ENCODE measurements at places on chromosomes 1 and 21.

- no peak for DNase-seq
These were observed 20.4 kb downstream of the H3-3A start for GRCh38 chr1:226082959-226083301.

DNA sequence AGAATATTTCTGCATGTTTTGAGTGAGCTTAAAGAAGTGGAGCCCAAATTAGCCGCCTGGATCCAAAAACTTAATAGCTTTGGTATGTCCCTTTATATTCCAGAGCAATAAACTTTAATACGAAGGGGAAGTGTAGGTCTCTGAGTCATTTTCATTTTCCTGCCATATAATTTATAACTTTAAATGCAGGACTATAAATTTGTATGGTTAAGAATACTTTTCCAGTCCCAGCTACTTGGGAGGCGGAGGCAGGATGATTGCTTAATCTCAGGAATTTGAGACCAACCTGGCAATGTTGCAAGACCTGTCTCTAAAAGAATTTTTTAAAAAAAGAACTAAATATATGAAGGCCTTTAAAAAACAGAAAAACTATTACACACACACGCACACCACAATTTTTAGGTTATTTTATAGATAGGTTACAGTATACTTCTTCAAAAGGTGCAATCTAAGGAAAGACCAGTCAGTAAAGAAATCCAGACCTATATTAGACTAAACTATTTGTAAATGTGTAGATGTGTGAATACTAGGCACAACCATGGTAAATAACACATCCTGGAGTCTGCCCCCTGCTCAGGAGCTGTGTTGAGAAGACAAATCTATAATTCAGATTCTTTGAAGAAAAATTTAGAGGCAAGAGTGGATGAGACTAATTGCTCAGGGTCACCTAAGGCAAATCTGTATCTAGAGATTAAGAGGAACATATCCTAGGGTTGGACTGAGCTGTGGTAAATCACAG, 80.3 kb downstream of the TTC3 start:
- no peak for DNase-seq

- no peak for DNase-seq
These were observed 872.7 kb upstream of the ADAMTS5 start for GRCh38 chr21:27839512-27840115.

GRCh38 chr1:85180869-85181268, 19.9 kb downstream of the SYDE2 start:
- no peak for DNase-seq

DNA sequence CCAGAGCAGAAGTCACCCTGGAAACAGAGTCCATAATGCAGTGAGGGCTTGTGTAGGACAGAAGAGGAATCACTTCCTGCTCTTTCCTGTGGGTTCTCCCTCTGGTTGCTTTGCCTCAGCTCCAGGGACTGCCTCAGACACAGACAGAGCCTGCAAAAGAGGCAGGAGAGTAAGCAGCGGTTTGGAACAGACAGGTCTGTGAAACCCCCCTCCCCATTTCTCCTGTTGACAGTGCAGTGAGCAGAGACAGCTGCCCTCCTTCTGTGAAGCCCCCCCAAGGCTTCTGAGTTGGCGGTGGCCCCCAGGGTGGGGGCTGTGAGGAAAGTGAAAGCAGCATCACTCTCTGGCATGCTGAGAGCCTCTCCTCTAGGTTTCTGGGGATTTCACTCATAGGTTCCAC, 53.0 kb downstream of the MAB21L3 start:
- DNase-seq: no peak
